Glutamatergic neuron (in vitro differentiated cells): ENCODE measurements at places on chromosomes 4 and X. TPM values are rescaled to one million over a fixed set of nuclear protein-coding genes. Genes with fewer than 3 reads are reported as not detected.

- H3K36me3 ChIP-seq, result no peaks in the 10 kb centered on the region
- H3K27me3 ChIP-seq, result peaks cover 34% of the 10 kb centered on the region
- H3K4me3 ChIP-seq, result no peak overlapping the region
- no peaks in the 10 kb centered on the region for H3K4me1 ChIP-seq
These were observed 5.2 kb downstream of the NKX3-2 start for GRCh38 chr4:13539047-13539618.

GRCh38 chr4:120156120-120156718, 89.6 kb upstream of the MAD2L1 start:
- peaks cover 2% of the 10 kb centered on the region for H3K4me1 ChIP-seq
- DNase-seq, result no peak
- no peak overlapping the region for H3K27ac ChIP-seq
- H3K36me3 ChIP-seq, result no peaks in the 10 kb centered on the region

DNA sequence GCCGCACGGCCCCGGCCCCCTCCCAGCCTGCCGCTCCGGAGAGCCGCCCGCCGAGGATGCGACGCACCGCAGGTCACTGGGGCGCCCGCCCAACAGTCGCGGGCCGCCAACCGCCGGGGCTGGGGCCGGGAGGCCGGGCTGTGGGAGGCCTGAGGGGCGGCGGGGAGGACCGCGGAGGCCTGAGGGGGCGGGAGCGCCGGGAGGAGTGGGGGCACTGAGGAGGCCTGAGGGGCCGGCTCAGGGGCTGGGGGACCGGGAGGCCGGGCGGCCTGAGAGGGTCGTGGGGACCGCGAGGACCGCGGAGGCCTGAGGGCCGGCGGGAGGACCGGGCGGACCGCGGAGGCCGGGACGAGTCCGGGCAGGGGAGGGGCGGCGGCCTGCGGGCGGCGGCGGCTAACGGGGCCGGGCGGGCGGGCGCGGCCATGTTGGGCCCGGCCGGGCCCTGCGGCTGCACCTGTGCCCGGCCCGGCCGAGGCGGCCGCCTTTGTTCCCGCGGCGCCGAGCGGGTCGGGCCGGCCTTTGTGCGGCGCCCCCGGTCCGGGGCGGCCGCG, 353 bp downstream of the NSD2 start:
- peaks cover 10% of the 10 kb centered on the region for H3K27me3 ChIP-seq
- peak; percentile 71 for DNase-seq
- no peak overlapping the region for H3K4me3 ChIP-seq

DNA sequence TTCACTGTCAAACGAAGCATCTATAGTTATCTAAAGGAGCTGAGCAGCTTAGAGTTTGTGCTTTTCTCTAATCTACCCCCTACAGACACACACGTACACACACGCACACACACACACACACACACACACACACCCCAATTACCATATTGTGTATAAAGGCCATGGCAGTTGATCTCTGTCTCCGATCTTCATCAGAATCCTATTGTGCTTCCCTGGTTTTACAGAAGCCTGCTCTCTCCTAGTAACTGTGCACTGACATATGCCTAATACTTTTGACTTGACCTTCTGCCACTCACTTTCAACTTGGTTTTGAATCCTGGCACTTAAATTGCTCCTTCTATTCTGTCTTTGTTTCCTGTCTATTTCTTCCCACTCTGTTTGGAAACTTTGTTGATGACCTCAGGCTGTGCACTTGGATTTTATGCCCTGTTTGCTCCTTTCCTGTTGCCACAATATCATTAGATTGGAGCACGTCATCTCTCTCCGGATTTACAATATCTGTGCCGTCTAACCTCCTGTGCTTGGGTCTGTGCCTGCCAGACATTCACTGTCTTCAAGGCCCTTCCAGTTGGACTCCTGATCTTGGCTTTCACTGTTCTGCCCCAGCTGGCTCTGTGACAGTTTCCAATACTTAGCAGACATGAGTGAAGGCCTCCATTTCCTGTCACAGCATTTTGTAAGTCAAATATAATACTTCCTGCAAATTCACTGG, 928.1 kb downstream of the FAT4 start:
- H3K27ac ChIP-seq, result peak overlapping the region; percentile 65
- DNase-seq, result no peak
- peaks cover 12% of the 10 kb centered on the region for H3K4me1 ChIP-seq
- no peak overlapping the region for H3K4me3 ChIP-seq

GRCh38 chr4:108854786-108855185, 91.9 kb upstream of the ETNPPL start:
- H3K27ac ChIP-seq, result no peak overlapping the region
- H3K36me3 ChIP-seq, result no peaks in the 10 kb centered on the region
- H3K4me1 ChIP-seq, result no peaks in the 10 kb centered on the region

- no peaks in the 10 kb centered on the region for H3K27me3 ChIP-seq
- DNase-seq, result no peak
- H3K27ac ChIP-seq, result no peak overlapping the region
- H3K36me3 ChIP-seq, result no peaks in the 10 kb centered on the region
- no peaks in the 10 kb centered on the region for H3K4me1 ChIP-seq
These were observed 95.2 kb downstream of the ATG4A start for GRCh38 chrX:108186811-108187210.

The CTAG1A gene
- total RNA-seq, result not detected

The PITX2 gene
- 1.3 TPM for total RNA-seq

- H3K27ac ChIP-seq, result no peak overlapping the region
- DNase-seq, result peak; percentile 23
- no peak overlapping the region for H3K4me3 ChIP-seq
- no peaks in the 10 kb centered on the region for H3K27me3 ChIP-seq
- no peaks in the 10 kb centered on the region for H3K36me3 ChIP-seq
These were observed 203.5 kb downstream of the PRDM5 start for GRCh38 chr4:120718979-120719566.

The GAGE12H gene
- total RNA-seq, result not detected

GRCh38 chr4:77344784-77345183, 187.8 kb downstream of the CCNG2 start:
- peaks cover 16% of the 10 kb centered on the region for H3K36me3 ChIP-seq
- no peaks in the 10 kb centered on the region for H3K27me3 ChIP-seq
- H3K27ac ChIP-seq, result no peak overlapping the region
- DNase-seq, result no peak

GRCh38 chrX:22165732-22166457, 106.8 kb upstream of the CBLL2 start:
- no peaks in the 10 kb centered on the region for H3K36me3 ChIP-seq
- H3K4me1 ChIP-seq, result peaks cover 1% of the 10 kb centered on the region
- no peak overlapping the region for H3K27ac ChIP-seq
- no peak for DNase-seq
- H3K27me3 ChIP-seq, result no peaks in the 10 kb centered on the region

- H3K4me1 ChIP-seq, result no peaks in the 10 kb centered on the region
- H3K27me3 ChIP-seq, result no peaks in the 10 kb centered on the region
- no peaks in the 10 kb centered on the region for H3K36me3 ChIP-seq
- no peak overlapping the region for H3K27ac ChIP-seq
- no peak overlapping the region for H3K4me3 ChIP-seq
- no peak for DNase-seq
These were observed 202.8 kb upstream of the GRID2 start for GRCh38 chr4:92100975-92101374.

DNA sequence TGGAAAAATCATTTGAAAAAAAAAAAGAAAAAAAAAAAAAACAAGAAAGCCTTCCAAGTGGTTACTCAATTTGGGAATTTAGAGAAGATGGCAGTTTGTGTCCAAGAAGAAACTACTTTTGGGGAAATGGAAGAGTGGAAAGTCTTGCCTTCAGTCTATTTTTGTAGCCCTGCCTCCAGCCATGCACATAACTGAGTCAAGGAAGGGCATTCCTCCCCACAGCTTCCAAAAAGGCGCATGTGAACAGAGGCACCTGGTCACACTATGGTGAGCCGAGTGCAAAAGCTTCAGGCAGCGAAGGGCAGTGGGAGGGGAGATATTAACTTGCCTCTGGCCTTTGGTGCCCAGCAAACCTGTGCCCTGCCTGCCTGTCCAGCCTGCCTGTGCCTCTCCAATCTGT, 163.7 kb downstream of the SMIM20 start:
- H3K27ac ChIP-seq, result no peak overlapping the region
- DNase-seq, result no peak
- H3K4me3 ChIP-seq, result no peak overlapping the region
- H3K4me1 ChIP-seq, result no peaks in the 10 kb centered on the region
- H3K36me3 ChIP-seq, result no peaks in the 10 kb centered on the region

DNA sequence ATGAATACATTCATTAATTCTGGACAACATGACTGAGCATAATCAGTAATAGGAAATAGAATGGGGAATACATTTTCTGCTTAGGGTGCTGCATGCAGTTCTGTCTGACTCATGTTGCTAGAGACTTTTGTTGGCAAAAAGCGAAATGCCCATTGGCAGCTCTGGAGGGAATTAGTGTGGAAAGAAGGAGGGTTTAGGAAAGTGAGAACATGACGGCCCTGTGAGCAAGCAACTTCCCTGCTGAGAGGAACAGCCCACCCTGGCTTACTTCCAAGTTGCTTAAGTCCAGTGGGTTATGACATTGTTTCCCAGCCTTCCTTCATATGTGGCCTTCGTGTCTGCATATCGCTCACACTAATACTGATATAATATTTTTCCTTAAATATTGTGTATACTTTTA, 13.8 kb downstream of the MAD2L1 start:
- H3K27me3 ChIP-seq, result no peaks in the 10 kb centered on the region
- H3K4me3 ChIP-seq, result no peak overlapping the region
- peaks cover 2% of the 10 kb centered on the region for H3K4me1 ChIP-seq
- H3K36me3 ChIP-seq, result no peaks in the 10 kb centered on the region
- H3K27ac ChIP-seq, result no peak overlapping the region

The MAGEA11 gene
- not detected for total RNA-seq

The ATP2B3 gene
- 68.0 TPM for total RNA-seq

DNA sequence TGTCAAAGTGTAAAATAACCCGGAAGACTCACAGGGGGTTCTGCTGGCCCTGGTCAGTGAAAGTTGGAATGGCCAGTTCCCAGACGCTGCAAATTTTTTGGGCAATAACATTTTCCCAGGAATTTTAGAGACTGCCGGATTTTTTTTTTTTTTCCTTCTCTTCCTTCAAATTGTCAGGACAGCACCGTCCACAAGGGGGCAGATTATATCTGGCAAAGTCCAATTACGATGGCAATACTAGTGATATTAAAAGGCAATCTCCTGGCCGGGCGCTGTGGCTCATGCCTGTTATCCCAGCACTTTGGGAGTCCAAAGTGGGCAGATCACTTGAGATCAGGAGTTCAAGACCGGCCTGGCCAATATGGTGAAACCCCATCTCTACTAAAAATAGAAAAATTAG, 20.5 kb downstream of the SLC25A5 start:
- H3K4me1 ChIP-seq, result no peaks in the 10 kb centered on the region
- peak; percentile 45 for DNase-seq
- peaks cover 2% of the 10 kb centered on the region for H3K27me3 ChIP-seq
- no peak overlapping the region for H3K4me3 ChIP-seq
- H3K27ac ChIP-seq, result no peak overlapping the region
- H3K36me3 ChIP-seq, result no peaks in the 10 kb centered on the region

DNA sequence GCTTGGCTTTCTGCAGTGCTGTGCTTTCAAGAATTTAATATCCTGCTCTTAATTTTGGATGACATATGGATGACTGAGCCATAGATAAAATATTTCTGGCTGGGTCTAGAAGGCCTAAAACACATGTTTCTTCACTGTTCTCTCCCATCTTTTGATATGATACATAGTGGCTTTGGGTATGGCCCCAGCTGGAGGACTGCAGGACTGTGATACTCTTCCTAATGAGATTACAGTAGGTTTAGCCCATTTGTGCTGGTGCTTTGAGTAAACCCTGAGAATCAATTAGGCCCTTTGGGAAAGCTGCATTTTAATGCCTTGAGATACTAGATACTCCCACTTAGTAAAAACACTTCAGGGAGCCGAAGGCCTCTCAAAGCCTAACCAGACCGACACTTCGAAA, 38.0 kb downstream of the KIT start:
- peak overlapping the region; percentile 26 for H3K27ac ChIP-seq
- H3K4me3 ChIP-seq, result no peak overlapping the region
- peaks cover 3% of the 10 kb centered on the region for H3K27me3 ChIP-seq
- H3K4me1 ChIP-seq, result peaks cover 8% of the 10 kb centered on the region

GRCh38 chr4:127291316-127291715, 341.4 kb upstream of the INTU start:
- H3K4me1 ChIP-seq, result no peaks in the 10 kb centered on the region
- peaks cover 3% of the 10 kb centered on the region for H3K27me3 ChIP-seq
- no peak overlapping the region for H3K27ac ChIP-seq
- H3K4me3 ChIP-seq, result no peak overlapping the region
- DNase-seq, result no peak
- H3K36me3 ChIP-seq, result peaks cover 1% of the 10 kb centered on the region

DNA sequence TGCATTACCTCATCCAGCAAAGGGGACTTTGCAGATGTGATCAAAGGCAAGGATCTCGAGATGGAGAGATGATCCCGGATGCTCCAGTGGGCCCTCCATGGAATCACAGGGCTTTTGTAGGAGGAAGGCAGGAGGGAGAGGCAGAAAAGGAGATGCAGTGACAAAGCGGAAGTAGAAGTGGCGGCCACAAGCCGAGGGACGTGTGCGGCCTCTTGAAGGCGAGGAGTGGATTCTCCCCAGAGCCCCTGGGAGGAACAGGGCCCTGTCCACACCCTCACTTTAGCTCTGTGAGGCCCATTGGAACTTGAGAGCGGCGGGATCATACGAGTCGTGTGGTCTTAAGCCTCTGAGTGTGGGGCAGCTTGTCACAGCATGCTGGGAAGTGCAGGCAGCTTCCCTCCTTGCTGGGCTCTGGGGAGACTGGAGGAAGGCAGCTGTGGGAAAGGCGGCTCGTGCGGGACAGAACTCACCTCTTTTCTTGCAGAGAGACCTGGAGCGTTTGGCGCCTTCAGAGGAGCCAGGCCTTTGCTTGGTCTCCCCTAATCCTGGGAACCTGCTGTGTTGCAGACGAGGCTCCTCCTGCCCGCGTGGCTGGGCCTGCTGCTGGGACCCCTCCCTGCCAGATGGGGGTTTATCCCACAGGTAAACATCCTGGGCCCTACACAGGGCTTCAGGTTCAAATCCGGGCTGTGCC, 10.2 kb downstream of the SH3TC1 start:
- H3K27me3 ChIP-seq, result peaks cover 1% of the 10 kb centered on the region
- no peak overlapping the region for H3K4me3 ChIP-seq
- H3K27ac ChIP-seq, result no peak overlapping the region
- H3K4me1 ChIP-seq, result peaks cover 9% of the 10 kb centered on the region
- DNase-seq, result no peak
- no peaks in the 10 kb centered on the region for H3K36me3 ChIP-seq

The MAGEB2 gene
- total RNA-seq, result not detected

DNA sequence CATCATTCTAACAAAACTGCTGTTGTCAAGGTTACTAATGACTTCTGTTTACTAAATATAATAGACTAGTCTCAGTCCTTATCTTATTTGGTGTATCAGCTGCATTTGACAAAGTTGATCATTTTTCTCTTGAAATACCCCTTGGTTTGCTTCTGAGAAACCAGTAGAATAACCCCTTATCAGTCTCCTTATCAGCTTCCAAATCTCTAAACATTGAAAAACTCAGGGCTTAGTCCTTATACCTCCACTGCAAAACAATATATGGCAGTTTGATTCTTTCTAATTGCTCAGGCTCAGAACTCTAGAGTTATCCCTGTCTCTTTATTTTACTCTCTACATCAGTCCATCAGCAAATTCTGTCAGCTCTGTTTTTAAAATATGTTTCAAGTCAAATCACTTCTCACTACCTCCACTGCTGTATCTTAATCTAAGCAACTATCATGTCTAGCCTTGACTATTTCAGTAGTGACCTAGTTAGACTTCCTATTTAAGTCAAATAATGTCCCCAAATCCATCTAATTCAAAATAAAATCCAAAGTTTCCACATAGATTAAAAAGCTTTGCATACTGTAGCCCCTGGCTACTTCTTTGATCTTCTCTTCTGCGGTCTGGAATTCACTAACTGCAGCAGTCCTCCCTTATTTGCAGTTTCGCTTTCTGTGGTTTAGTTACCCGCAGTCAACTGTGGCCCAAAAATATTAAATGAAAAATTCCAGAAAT, 87.1 kb upstream of the NPNT start:
- H3K36me3 ChIP-seq, result no peaks in the 10 kb centered on the region
- DNase-seq, result no peak
- H3K4me1 ChIP-seq, result no peaks in the 10 kb centered on the region
- H3K4me3 ChIP-seq, result no peak overlapping the region
- H3K27me3 ChIP-seq, result no peaks in the 10 kb centered on the region
